ENCODE measurements at places on chromosomes 2 and 18.

DNA sequence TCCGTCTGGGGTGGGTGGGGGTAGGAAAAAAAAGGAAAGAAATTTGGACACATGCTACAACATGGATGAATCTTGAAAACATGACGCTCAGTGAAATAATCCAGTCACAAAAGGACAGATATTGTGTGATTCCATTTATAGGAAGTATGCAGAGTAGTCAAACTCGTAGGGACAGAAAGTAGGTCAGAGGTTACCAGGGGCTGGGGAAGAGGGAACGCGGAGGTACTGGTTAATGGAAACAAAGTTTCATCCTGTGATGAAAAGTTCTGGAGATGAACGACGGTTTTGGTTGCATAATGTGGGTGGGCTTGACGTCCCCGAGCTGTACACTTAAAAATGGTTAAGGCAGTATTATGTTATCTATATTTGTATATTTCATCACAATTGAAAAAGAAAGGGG is 4.5 kb upstream of the SFTPB start:
- DNase-seq: no peak

DNA sequence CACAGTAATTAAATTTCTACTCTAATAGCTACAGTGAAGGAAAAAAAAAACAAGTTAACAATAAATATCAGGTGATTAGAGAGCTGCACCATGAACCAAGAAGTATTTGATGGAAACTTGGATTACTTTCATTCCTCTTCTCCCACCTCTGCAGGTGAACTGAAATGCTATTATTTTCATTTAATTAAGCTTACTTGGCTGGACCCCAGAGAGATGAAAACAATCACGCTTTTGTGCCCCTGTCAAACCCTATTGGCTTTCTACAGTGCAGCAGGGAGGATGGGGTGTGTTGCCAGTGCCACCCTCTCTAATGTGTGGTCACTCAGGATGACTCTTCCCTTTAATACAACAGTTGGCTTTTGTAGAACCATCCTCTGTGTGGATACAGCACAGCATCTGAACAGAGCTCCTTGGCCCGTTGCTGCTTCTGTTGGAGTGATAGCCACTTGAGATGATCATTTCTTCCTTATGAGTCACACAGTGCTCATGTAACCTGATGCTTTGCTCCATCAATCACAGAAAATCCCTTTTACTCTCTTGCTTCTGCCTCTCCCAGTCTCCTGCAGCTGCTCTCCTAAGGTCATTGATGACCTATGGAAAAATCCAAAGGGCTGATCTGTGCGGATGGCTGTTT is 5.5 kb upstream of the ARL4C start:
- peak; percentile 82 for DNase-seq

DNA sequence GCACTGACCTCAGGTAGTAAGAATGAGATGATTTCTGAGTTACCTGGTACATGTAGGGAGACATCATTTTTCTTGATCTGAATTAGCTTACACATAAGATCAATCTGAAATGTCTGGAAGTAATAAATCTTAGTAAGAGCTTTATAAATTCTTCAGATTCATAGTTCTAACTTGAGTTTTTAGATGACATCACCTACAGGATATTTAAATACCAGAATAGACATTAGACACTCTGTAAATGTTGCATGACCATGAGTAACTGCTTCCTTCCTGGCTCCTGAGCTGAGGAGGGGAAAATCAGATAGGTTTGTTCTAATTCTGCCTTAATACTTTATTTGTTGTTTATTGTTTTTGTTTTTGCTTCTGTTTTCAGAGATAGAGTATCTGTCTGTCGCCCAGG is 181.8 kb downstream of the PHLPP1 start:
- DNase-seq: peak; percentile 70

DNA sequence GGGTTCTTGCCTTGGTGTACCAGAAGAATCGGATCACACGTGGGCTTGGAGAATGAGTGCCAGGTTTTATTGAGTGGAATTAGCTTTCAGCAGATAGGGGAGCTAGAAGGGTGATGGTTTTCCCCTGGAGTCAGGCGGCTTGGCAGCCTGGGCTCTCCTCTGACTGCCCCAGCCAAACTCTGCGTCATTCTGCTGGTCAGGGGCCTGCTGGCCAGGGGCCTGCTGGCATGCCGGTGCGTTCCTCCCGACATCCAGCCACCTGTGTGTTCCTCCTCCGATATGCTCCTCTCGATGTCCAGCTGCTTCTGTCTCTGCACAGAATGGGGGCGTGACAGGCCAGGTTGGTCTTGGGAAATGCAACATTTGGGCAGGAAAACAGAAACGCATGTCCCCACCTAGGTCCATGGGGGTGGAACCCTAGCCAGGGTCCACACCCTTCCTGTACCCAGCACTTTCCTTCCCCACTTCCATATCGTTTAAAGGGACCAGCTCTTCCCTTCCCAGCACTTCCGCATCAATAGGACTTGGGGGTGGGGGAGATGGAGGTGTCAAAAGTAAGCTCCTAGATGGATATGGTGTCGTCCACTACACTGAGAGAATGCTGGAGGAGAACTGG is 85.3 kb downstream of the VWA3B start:
- DNase-seq: no peak

DNA sequence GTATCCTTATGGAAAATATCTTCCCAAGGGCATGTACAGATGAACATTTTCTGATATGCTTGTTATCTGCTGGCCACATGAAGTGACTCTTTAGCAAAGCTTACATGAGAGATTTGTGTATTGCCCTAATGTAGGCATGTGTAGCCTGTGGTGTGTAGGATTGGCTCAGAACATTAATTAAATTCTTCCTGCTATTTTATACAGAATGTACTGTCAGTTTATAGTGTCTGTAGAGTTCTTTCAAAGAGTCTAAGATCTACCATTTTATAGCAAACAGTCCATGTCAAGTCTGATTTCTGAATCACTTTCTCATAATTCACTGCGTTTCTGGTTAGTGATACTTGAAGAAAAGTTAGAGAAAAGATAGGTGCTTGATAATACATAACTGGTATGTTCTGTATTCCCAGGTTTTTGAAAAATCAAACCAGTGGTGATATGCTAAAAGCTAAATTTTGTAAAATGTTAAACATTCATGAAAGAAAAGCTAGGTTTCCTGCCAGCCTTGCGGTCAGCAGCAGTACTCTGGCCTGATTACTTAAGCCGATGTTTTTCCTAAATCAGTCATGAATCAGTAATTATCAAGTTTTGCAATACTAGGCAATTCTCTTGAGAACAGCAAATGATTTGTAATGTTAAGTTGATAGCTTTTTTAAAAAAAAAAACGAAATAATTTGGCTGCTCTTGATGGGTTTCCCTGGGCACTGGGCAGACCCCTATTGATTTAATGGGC is 30.9 kb upstream of the EFEMP1 start:
- peak; percentile 25 for DNase-seq

DNA sequence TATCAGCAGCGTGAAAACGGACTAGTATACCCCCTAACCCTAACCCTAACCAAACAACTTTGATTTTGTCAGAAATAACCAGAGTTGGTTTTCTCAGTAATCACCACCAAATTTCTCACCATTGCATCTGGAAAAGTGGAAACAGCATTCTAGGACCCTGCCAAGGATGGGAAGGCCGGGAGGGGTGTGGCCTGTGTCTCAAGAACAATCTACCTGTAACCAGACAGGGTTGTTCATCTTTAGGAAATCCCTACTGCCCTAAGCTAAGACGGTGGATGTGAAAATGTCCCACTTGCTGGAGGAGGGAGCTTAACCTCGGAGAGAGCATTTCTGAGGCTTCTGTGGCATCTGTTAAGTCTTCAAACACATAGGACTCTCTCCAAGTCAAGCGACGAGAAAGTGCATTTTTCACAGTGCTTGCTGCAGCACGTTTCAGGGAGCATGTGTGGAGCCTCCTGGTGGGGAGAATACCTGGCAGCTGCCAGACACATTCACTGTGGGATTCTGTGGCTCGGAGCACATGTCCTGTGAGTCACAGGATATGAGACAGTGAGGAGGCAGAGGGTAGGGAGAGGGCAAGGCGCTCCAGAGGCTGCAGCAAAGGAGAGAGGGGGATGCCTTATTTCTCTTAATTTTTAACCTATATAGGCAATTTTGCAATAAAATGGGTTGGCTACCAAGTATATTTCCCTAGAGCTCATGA is 207.5 kb downstream of the SPP2 start:
- DNase-seq: peak; percentile 98
